ENCODE measurements at places on chromosomes 12 and 14. TPM values are rescaled to one million over a fixed set of nuclear protein-coding genes. Genes with fewer than 3 reads are reported as not detected.

Gene ANO2
- 0.10 TPM for total RNA-seq

GRCh38 chr14:33347796-33348195 is 409.1 kb downstream of the NPAS3 start:
- H3K4me3 ChIP-seq: no peak overlapping the region
- no peaks in the 10 kb centered on the region for H3K36me3 ChIP-seq
- no peak for DNase-seq
- no peak overlapping the region for H3K27ac ChIP-seq
- no peaks in the 10 kb centered on the region for H3K27me3 ChIP-seq

DNA sequence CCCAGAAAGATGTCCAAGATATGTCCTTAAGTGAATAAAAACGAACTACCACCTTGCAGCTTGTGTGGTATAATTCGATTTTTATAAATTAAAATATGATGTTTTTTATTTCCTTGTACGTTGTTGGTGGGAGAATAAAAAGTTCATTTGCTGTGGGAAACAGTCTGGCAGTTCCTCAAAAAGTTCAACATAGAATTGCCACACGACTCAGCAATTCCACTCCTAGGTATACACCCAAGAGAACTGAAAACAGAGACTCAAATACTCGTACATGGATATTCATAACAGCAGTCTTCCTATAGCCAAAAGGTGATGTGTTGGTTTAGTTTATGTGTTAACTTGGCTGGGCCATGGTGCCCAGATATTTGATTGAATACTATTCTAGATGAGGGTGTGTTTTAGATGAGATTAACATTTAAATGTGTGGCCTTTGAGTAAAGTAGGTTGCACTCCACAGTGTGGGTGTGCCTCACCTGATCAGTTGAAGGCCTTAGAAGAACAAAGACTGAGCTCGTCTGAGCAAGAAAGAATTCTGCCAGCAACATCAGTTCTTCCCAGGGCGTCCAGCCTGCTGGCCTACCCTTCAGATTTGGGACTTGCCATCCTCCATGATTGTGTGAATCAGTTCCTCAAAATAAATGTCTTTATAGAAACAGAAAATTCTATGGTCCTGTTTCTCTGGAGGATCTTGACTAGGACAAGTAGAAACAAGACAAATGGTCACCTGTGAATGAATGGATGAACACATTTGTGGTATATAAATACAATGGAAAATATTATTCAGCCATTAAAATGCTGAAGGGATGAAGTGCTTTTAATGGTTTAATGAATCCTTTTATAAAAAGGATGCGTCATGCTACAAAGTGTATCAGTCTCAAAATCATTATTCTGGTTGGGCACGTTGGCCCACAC is 5.1 kb upstream of the DENR start:
- no peaks in the 10 kb centered on the region for H3K36me3 ChIP-seq
- peaks cover 6% of the 10 kb centered on the region for H3K4me1 ChIP-seq
- no peak overlapping the region for H3K27ac ChIP-seq
- no peak overlapping the region for H3K4me3 ChIP-seq
- no peak for DNase-seq

Gene KRT75
- not detected for total RNA-seq

- H3K27me3 ChIP-seq: peaks cover 2% of the 10 kb centered on the region
- no peak overlapping the region for H3K27ac ChIP-seq
- DNase-seq: no peak
- H3K4me3 ChIP-seq: no peak overlapping the region
- H3K4me1 ChIP-seq: no peaks in the 10 kb centered on the region
Measured at GRCh38 chr12:58443273-58443980, 476.9 kb downstream of the LRIG3 start.

GRCh38 chr12:56034586-56035332 is 7.0 kb upstream of the RPS26 start:
- peak overlapping the region; percentile 86 for H3K27ac ChIP-seq
- peak overlapping the region; percentile 55 for H3K4me3 ChIP-seq
- H3K27me3 ChIP-seq: no peaks in the 10 kb centered on the region

- H3K4me3 ChIP-seq: no peak overlapping the region
- DNase-seq: no peak
- no peaks in the 10 kb centered on the region for H3K27me3 ChIP-seq
- H3K27ac ChIP-seq: no peak overlapping the region
- no peaks in the 10 kb centered on the region for H3K4me1 ChIP-seq
- no peaks in the 10 kb centered on the region for H3K36me3 ChIP-seq
Measured at GRCh38 chr12:24550609-24551008, 398.3 kb downstream of the BCAT1 start.

GRCh38 chr14:44438221-44438620 is 68.9 kb downstream of the FSCB start:
- no peaks in the 10 kb centered on the region for H3K27me3 ChIP-seq
- no peaks in the 10 kb centered on the region for H3K4me1 ChIP-seq
- no peaks in the 10 kb centered on the region for H3K36me3 ChIP-seq
- DNase-seq: no peak
- no peak overlapping the region for H3K4me3 ChIP-seq

GRCh38 chr12:1527789-1528188 is 66.6 kb downstream of the FBXL14 start:
- DNase-seq: no peak
- no peak overlapping the region for H3K4me3 ChIP-seq
- no peak overlapping the region for H3K27ac ChIP-seq
- H3K27me3 ChIP-seq: peaks cover 26% of the 10 kb centered on the region
- peaks cover 18% of the 10 kb centered on the region for H3K4me1 ChIP-seq
- H3K36me3 ChIP-seq: no peaks in the 10 kb centered on the region

DNA sequence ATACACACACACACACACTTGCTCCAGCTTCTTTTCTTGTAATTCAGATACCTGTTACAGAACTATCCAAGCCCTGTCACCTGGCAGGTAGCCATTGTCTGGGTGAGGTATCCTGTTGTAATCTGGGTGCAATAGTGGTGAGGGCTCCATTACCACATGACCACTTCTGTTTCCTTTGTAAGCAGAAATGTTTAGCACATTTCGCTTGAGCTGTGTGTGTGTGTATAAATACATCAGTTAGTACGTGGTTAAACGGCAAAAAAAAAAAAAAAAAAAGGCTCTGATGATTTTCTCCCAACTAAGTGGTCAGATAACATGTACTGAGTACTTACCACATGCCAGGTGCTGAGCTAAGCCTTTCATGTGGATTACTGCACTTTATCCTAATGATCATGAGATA is 129.3 kb upstream of the SSTR1 start:
- DNase-seq: peak; percentile 7
- no peaks in the 10 kb centered on the region for H3K36me3 ChIP-seq
- H3K4me1 ChIP-seq: peaks cover 37% of the 10 kb centered on the region

GRCh38 chr12:38527631-38528030 is 211.1 kb downstream of the ALG10B start:
- H3K27me3 ChIP-seq: no peaks in the 10 kb centered on the region
- H3K4me1 ChIP-seq: no peaks in the 10 kb centered on the region
- no peak overlapping the region for H3K27ac ChIP-seq
- no peaks in the 10 kb centered on the region for H3K36me3 ChIP-seq
- H3K4me3 ChIP-seq: no peak overlapping the region

DNA sequence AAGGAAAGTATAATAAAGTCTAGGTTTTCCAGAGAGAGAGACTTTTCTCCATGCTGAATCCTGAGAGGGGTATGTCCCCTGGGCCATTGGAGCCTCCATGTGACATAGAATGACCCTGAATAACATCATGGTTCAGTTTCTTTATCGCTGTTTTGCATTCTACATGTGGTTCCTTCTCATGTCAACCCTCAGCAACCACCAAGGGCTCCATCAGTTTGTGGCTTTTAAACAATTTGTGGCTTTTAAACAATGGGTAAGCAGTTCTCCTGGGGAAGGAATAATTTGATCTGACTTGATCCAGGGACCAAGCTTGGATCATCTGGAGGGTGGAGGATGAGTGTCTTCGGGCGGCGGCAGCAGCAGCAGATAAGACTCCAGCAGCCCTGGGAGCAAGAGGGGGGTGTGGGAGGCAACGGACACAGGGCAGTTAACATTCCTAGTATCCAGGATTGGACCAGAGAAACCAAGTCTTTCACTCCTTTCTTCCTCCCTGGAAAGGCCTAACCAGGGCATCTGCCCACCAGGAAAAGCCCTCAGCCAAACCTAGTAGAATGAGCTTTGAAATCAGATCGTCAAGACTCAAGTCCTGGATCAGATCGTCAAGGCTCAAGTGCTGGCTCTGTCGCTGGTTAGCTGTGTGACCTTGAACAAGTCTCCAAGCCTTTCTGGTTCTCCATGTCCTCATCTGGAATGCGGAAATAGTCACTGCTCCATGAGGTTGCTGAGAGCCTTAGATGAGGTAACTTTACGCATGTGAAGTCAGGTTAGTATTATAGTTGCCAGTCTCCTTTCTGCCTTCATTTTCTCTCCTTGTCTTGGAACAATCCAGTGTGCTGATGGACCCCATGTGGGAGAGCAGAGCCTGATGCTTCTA is 27.8 kb upstream of the FAM222A start:
- no peak overlapping the region for H3K4me3 ChIP-seq
- no peak overlapping the region for H3K27ac ChIP-seq
- no peaks in the 10 kb centered on the region for H3K36me3 ChIP-seq
- no peaks in the 10 kb centered on the region for H3K27me3 ChIP-seq

- no peak overlapping the region for H3K4me3 ChIP-seq
- no peaks in the 10 kb centered on the region for H3K27me3 ChIP-seq
- no peaks in the 10 kb centered on the region for H3K36me3 ChIP-seq
- H3K4me1 ChIP-seq: no peaks in the 10 kb centered on the region
- peak; percentile 66 for DNase-seq
Measured at GRCh38 chr14:100662879-100663760, 63.6 kb upstream of the DLK1 start.

DNA sequence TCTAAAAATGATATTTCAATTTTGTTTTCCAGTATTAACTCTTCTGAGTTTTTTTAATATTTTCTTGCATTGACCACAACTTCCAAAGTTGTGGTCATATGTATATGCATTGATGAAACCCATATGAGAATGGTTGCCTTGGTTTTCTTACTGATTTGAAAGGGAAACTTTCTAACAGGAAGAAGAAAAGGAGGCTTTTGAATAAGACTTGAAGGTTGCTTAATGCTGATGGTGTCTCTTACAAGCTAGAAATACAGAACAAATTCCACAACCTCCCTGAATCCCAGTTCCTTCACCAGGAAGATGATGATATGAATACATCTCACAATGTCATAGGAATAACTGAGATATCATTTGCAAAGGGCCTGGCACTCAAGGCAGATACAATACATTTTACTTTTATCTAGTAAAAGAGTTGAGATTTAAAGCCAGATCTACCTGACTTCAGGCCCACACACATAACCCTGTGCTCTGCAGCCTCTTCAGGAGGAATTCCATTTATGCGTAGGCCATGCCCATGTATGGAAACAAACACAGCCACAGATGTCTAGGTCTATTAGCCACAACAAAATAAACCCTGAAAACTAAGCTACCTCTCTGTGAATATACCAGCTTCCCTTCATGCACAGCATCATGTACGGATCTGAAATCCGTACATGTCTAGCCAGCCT is 165.4 kb upstream of the PLEKHG7 start:
- H3K27me3 ChIP-seq: no peaks in the 10 kb centered on the region
- no peak overlapping the region for H3K27ac ChIP-seq
- DNase-seq: no peak

DNA sequence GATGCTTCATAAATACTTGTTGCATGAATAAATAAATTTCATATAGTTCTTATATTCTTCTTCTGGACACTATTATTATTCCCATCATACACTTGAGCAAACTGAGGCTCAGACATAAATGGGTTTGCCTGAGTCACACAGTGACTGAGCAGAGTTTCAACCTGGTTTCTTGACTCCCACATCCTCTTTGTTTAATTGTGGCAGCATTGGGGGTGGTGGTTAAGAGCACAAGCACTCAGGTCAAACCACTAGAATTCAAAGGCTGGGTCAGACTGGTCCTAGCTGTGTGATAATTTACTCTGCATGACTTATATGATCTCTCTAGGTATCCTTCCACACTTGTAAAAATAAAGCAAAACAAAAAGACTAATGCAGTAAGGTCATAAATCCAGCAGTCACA is 274.9 kb upstream of the SRRM4 start:
- no peak for DNase-seq
- no peaks in the 10 kb centered on the region for H3K4me1 ChIP-seq
- H3K27ac ChIP-seq: no peak overlapping the region
- H3K4me3 ChIP-seq: no peak overlapping the region

Gene SCNN1A
- total RNA-seq: 0.86 TPM

DNA sequence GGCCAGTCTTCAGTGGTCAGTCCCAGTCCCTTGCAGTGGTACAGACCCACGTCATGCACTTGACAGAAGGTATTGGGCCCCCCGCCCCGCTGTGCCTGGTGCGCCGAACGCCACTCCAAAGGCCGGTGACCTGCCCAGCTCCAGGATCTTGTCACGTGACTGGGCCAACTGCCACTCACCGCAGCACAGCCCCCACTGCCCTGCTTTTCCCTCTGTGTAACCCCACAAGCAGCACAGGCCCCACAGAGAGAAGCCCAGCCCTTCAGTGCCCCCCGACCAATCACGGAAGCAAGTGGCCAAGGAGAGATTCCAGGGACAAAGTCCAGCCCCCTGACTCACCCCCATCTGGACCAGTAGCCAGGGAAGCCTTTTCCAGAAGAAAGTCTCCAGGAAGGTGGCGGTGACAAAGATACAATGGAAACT is 498 bp downstream of the GPR132 start:
- no peaks in the 10 kb centered on the region for H3K27me3 ChIP-seq
- H3K27ac ChIP-seq: peak overlapping the region; percentile 98
- DNase-seq: peak; percentile 40
- H3K4me3 ChIP-seq: peak overlapping the region; percentile 87

Gene PROX2
- not detected for total RNA-seq

Gene PLA2G1B
- not detected for total RNA-seq
